ENCODE measurements at places on chromosomes 4 and X.

- no peak for DNase-seq
Observed at GRCh38 chr4:94803181-94803580, 45.4 kb downstream of the BMPR1B start.

GRCh38 chr4:66339007-66339406 lies 668.7 kb upstream of the EPHA5 start:
- DNase-seq, result no peak

GRCh38 chr4:163991298-163991865 lies 496.9 kb downstream of the TMA16 start:
- DNase-seq, result no peak

GRCh38 chrX:133598601-133599335 lies 183.5 kb upstream of the GPC4 start:
- DNase-seq, result no peak

All from stimulated activated CD4-positive, alpha-beta T cell treated with anti-CD3 and anti-CD28 coated beads, Interleukin-2, amount 100 ng/mL, for 48 hours (primary cell).